ENCODE measurements at places on chromosomes 2 and 18. TPM values are rescaled to one million over a fixed set of nuclear protein-coding genes. Genes with fewer than 3 reads are reported as not detected.

The CYP1B1 gene
- polyA plus RNA-seq = 1.1 TPM

The BOK gene
- polyA plus RNA-seq = 21.5 TPM

The C1QL2 gene
- polyA plus RNA-seq = not detected

The RMC1 gene
- polyA plus RNA-seq = 25.0 TPM

DNA sequence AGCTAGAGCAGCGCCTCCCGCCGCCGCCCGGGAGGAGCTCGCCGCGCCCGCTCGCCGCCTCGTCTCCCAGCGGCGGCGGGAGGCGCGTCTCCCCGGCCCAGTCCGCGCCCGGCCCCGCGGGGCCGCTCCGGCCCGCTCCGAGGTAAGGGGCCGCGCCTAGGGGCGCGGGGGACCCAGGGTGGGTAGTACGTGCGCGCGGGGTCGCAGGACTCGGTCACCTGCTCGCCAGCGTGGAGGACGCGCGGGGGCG is 259 bp downstream of the NPAS2 start:
- no peak for DNase-seq

DNA sequence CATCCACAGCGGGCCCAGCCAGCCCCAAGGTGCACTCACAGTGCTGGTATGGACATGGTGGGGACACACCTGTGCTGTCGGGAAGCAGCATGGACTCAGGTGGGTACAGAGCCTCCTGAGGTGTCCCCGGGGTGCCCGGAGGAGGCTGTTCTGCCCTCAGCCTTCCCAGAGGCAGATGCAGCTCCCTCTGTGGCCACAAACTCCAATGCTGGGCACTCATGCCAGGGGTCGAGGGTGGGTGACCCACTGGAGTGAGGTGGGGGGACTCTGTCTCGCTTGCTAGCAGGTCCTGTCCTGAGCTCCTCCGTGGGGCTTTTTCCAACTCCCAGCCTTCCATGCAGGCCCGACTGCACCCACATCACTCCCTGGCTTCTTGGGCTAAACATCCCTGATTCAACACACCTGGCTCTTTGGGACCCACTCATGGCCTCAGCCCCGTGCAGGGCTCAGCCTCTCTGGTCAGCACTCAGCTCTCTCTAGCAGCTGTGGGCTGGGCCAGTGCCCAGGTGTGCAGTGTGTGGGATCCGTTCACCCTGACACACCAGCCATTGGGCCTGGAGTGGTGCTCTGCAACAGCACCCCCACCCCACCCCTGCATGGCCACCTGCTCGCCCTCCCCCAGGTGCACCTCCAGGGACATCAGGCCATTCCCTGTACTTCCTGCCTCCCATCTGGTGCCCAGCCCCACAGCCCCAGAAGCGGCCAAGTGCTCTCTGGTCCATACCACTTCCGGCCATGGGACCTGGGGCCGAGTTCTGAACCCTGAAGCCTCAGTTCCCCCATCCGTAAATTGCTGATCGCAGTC is 16.0 kb downstream of the RAMP1 start:
- DNase-seq = no peak

- DNase-seq = no peak
Observed at GRCh38 chr2:133953524-133953923, 300.3 kb upstream of the MGAT5 start.

- DNase-seq = peak; percentile 39
Observed at GRCh38 chr2:172931256-172931894, 144.3 kb upstream of the MAP3K20 start.

- no peak for DNase-seq
Observed at GRCh38 chr2:136327162-136327852, 209.4 kb upstream of the CXCR4 start.

DNA sequence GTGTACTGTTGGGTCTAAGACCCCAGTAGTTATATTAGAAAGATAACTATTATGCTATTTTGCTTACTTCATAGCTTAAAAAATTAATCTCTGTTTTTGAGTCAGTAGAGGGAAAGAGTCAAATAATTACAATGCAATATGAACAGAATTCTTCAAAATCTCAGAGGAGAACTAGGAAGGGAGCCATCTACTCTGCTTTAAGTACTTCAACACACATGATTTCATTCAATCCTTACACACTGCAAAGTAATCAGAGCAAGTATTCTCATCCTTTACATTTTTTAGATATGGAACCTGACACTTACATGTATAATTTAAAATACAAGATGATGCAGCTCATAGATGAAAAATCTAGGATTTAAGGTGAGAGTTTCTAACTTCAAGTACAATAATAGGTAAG is 27.7 kb downstream of the COL5A2 start:
- DNase-seq = no peak

- no peak for DNase-seq
Observed at GRCh38 chr2:193336781-193337180, 1142.0 kb upstream of the TMEFF2 start.

Measured in right lung (tissue), 10 donors.